Fibroblast of villous mesenchyme (primary cell): ENCODE measurements at places on chromosomes 5 and 9.

DNA sequence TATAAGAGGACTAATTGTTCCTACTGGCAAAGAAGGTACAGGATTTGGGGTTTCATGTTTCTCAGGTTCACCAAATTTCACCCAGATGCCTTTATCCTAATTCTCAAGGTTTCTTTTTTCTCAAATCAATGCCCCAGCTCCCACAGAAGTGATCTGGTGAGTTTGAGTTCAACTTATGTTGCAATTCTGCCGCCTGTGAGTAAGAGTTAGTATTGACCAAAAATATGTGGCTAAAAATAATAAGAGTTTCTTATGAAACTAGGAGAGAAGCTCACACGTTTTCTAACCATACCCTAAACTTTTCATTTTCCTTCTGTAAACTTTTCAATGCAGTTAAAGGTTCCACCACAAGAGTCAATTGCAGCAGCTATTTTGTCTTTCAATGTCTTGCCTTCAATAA is 15.1 kb downstream of the SLCO6A1 start:
- DNase-seq: no peak

DNA sequence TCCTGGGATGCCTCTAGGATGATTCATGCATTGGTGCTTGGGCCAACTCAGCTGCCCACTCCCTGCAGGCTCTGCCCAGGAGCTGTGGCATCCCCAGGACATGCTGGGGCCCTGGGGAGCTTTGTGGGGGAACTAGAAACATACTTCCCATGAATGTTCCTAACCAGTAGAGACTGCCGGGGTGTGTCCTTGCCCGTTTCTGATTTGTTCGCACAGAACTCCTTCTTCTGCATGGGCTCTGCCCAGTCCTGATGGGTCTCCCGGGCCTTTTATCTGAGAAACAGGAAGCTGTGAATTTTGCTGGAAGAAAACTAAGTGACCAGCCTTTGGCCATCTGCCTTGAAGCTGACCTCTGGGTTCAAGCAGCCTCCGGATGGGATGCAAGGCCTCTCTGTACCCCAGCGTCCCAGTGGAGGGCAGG is 71.6 kb upstream of the RNU6ATAC start:
- peak; percentile 16 for DNase-seq

- no peak for DNase-seq
Observed at GRCh38 chr9:130288393-130288792, 22.8 kb downstream of the HMCN2 start.

DNA sequence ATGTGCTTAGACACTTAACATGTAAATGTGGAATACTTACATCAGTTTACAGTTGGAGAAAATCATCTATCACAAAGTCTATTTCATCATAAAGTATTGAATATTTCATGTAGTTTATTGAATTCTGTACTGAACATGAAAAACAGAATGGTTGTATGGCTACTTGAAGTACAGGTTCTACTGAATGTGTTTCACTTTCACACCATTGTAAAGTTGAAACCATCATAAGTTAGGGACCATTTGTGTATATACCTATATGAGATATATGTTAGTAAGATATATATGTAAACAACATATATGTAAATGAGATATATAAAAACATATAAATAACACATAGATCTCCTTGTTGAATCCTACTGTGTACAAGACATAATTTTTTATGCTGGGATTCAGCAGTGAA is 63.0 kb upstream of the TAF11L2 start:
- DNase-seq: no peak

DNA sequence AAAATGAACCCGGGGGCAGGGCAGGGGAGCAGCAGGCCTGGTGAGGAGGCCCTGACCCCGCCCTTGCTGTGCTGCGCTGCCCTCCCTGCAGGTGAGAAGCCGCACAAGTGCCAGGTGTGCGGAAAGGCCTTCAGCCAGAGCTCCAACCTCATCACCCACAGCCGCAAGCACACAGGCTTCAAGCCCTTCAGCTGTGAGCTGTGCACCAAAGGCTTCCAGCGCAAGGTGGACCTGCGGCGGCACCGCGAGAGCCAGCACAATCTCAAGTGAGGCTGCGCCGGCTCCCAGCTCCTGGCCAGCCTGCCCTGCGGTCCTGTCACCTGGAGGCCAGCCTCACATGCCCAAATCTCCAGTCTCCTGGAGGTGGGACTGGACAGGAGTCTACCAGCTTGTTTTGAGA is 12.3 kb downstream of the GFI1B start:
- no peak for DNase-seq

DNA sequence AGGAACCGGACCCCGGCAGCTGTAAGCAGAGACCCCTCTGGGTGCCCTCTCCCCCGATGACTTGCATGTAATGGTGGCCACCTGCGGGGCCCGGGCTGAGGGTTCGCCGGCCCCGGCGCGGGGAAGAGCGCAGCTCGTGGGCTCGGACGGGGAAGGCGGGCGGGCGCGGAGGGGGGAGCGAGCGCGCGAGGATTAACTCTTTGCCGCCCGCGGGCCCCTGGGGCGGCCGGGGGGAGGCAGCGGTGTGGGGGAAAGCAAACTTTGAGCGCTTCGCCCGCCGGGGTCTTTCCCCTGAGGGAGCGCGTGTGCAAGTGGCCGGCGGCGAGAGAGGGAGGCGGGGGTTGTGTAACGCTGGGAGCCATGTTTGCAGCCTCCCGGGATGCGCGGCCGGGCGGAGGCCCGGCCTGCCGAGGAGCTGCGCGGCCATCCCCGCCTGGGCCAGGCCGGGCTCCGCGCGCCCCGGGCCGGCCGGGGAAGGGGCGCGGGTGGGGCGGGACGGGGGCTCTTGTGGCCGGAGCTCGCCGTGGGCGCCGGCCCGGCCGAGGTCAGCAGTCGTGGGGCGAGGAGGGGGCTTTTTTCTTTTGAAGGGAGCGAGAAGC is 547 bp downstream of the ANP32B start:
- peak; percentile 42 for DNase-seq

DNA sequence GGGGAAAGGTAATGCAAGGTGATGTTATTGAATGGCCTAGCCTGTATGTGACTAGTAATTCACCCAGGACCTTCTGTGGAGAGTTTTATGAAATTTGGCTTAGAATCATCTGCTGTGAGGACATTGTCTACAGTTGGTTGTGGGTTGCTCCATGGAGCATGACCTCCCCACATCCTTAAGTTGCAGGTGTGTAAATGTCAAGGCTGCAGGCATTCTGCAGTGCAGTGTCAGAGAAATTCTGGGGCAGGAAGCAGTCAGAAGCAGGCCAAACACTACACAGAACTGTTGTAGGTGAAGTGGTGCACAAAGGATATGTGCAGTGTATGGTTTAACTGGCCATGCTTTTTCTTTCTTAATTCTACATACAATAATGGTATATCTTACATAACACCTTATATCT is 588.3 kb downstream of the EBF1 start:
- DNase-seq: no peak

GRCh38 chr5:100772006-100772405 is 131.1 kb downstream of the ST8SIA4 start:
- DNase-seq: no peak

GRCh38 chr5:160272889-160273288 is 39.5 kb downstream of the CCNJL start:
- DNase-seq: no peak

- DNase-seq: no peak
Observed at GRCh38 chr9:93587284-93587650, 10.9 kb downstream of the PHF2 start.

DNA sequence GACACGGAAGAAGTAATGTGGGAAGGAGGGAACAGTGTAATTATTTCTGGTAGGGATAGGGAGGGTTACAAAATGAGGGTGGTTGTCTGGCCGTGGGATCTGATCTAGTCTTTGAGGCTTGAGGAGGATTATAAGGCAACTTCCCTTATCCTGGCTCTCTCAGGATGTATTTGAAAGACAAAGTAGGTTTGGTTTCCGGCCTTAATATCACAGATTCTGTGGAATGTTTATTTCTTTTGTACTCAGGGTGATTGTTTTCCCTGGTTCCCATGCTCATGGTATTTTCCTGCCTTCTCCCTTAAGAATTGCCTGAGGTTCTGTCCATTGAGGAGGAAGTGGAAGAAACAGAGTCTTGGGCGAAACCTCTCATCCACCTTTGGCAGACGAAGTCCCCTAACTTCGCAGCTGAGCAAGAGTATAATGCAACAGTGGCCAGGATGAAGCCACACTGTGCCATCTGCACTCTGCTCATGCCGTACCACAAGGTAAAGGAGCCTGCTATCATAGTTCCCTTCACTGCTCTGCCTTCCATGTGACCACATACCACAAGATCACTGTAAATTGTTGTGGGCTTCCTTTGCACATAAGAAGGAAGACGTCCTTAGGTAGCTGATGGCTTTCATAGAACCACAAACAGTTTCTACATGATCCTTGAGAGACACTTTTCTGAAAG is 253.8 kb downstream of the KDM4C start:
- no peak for DNase-seq

GRCh38 chr5:45281081-45281480 is 415.1 kb downstream of the HCN1 start:
- DNase-seq: no peak

DNA sequence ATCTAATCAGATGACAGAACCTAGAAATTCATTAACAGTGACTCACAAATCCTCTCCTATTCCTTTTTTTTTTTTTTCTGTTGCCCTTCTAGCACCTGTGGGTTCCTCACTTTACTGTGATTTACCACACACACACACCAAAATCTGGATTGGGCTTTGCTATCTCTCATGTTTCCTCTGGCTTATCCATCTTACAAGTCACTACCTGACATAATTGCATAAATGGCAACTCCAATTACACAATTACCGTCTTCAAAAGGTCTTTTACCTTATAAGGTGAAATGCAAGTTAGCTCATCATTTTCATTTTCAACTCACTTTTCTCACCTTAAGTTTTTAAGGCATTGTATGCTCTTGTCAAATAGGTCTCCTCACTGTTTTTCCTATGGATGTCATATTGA is 426.3 kb upstream of the MEF2C start:
- DNase-seq: no peak

GRCh38 chr5:73966451-73966850 is 340.5 kb downstream of the ARHGEF28 start:
- no peak for DNase-seq

GRCh38 chr5:15715967-15716366 is 216.0 kb downstream of the FBXL7 start:
- no peak for DNase-seq

DNA sequence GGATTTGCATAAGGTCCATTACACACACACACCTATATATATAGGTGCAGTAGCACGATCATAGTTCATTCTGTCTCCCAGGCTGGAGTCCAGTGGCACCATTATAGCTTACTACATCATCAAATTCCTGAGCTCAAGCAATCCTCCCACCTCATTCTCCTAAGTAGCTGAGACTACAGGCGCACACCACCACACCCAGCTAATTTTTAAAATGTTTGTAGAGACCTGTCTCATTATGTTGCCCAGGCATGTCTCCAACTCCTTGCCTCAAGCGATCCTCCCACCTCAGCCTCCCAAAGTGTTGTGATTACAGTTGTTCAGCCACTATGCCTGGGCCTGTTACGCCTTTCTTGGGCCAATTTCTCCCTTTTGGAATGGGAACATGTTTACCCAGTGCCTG is 39.7 kb downstream of the DNAJB5 start:
- no peak for DNase-seq

GRCh38 chr5:171357843-171358242 is 29.8 kb upstream of the NPM1 start:
- DNase-seq: no peak

DNA sequence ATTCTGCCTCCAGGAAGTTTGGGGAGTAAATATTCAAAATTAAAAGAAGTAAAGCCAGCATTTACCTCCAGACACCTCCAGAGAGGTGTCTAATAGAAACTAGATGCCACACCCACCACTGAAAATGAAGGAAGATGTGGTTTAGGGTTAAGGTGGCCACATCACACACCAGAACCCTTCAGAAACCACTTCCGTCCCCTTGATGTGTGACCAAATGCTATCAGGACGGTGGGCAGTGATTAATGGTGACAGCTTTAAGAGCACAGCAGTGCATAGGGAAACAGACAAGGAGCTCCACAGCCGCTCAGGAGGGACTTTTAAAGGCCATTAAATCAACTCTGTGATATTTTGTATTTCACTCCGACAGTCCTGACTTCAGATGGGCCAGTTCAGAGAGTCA is 295.2 kb downstream of the BRINP1 start:
- DNase-seq: no peak

DNA sequence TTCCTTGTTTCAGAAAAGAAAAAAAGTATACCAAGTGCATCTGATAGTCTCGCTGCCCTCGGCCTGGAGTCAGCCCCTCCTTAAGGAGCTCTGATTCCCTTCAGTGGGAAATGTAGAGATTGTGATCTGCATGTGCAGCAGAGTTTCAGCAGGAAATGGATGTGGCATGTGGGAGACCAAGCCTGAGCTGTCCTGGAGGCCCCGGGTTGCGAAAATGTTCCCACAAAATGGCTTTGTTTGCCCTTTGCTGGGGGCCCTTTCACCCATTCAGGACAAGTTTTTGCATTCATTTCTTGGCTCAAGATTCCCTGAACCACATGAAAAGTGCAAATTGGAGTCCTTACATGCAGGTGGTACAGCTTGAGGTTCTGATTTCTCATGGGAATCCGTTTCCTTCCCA is 230.9 kb downstream of the GADD45G start:
- peak; percentile 21 for DNase-seq

GRCh38 chr9:70911791-70912190 is 209.6 kb downstream of the TRPM3 start:
- DNase-seq: no peak

DNA sequence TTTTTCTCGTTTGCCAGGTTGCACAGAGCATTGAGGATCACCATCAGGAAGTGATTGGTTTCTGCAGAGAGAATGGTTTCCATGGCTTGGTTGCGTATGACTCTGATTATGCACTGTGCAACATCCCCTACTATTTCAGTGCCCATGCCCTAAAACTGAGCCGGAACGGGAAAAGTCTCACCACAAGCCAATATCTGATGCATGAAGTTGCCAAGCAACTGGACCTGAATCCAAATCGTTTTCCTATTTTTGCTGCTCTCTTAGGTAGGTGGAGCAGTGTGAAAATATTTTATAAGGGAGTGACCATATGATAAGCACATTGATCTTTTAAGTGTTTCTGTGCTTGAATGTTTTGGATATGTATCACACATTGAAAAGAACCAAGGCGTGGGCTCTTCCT is 17.7 kb upstream of the FAM120AOS start:
- DNase-seq: no peak

DNA sequence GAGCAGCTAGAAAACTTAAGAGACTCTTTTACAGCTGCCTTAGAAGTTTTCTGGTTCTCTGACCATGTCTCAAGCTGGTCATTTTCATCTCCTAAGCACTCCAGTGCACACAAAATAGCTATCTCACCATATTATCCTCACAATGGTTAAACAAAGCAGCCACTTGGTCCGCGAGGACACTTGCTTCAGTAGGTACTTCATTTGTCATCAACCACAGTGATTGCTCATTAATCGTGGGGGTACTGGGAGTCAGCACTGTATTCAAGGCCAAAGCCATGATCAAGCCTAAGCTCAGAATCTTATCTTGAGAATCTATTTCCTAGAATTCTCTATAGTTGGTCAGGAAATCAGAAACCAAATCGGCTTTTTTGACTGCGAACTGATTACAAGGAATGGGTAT is 2.9 kb downstream of the ARL14EPL start:
- DNase-seq: no peak

GRCh38 chr9:24096756-24097155 is 270.7 kb upstream of the ELAVL2 start:
- DNase-seq: no peak

- no peak for DNase-seq
Observed at GRCh38 chr5:16740066-16740810, 123.4 kb upstream of the RETREG1 start.
